ENCODE measurements at places on chromosomes 5 and 9.
A peak's percentile ranks its signal among the peaks of the same experiment; 100 is the strongest.

- DNase-seq, result no peak
These were observed 22.4 kb upstream of the DIRAS2 start for GRCh38 chr9:90665072-90665471.

- no peak for DNase-seq
These were observed 50.7 kb downstream of the STOM start for GRCh38 chr9:121319383-121319780.

DNA sequence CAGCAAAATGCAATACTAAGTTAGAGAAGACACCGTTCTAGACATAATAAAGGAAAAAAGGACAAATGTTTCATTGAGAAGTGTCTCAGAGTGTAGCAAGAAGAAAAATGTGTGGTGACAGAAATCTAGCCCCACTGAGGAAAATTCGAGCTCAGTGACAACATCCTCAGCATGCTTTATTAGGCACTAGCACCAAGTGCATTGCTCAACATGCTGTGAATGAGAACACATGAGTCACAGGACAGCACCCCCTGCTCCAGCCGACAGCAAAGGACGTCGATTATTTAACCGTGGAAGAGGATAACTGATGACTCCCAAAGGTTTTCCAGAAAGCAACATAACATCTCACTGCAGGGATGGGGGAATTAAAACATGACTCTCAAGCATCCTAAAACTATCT is 182.7 kb downstream of the GNAQ start:
- peak; percentile 80 for DNase-seq

GRCh38 chr5:160511280-160511929 is 89.8 kb downstream of the PTTG1 start:
- no peak for DNase-seq

DNA sequence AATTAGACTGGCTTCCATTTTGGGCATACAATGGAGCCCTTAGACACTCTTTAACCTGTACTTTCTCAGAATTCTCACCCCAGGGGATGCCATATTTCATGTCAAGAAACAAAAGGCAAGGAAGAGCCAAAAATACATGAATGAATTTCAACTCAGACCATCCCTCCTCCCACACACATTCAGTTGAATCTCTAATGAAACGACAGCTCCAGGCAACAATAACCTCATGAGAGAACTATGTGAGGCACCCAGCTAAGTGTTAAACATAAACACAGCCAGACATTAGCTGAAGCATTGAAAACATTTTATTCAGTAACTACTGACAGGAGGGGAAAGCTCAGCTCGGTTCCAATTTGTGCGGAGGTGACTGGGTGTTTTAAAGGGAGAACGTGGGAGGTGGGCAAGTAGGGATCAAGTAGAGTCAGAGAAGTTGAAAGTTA is 1359.1 kb upstream of the CDH9 start:
- no peak for DNase-seq

DNA sequence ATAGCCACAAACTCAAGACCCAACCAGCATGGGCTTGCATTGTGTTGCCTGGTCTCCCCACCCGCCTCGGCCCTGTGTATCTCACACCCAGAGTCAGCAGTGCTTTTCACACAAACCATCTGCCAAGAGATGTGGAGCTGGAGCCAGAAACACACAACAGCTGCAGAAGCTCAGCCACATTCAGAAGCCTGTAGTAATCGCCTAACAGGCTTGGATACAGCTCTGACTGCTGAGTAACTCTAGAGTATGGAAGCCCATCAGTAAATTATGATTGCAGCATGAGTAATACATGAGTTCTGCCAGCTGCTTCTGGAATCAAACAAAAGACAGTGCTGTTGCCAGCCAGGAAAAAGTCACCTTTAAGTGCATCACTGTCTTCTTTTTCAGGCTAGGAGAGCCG is 16.0 kb downstream of the TEK start:
- DNase-seq, result no peak

DNA sequence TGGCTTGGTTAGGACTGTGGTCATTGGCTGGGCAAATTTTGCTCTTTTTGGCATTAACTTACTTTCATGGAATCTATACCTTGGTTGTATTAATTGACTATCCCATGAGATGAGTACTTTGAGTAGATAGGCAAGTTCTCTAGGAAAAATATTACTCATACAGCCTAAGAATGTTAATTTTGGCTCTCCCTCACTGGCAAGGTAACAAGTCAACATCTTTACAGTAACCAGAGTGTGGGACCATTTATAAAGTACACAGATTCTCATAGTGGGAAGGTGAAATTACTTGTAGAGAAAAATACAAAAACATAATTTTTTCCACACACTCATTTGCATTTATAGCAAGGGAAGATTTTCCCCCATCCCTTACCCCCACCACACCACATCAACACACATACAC is 154.6 kb upstream of the ZNF608 start:
- no peak for DNase-seq

- DNase-seq, result no peak
These were observed 45.9 kb downstream of the MEGF9 start for GRCh38 chr9:120668399-120668798.

- DNase-seq, result no peak
These were observed 5.5 kb upstream of the LTC4S start for GRCh38 chr5:179788193-179788854.

DNA sequence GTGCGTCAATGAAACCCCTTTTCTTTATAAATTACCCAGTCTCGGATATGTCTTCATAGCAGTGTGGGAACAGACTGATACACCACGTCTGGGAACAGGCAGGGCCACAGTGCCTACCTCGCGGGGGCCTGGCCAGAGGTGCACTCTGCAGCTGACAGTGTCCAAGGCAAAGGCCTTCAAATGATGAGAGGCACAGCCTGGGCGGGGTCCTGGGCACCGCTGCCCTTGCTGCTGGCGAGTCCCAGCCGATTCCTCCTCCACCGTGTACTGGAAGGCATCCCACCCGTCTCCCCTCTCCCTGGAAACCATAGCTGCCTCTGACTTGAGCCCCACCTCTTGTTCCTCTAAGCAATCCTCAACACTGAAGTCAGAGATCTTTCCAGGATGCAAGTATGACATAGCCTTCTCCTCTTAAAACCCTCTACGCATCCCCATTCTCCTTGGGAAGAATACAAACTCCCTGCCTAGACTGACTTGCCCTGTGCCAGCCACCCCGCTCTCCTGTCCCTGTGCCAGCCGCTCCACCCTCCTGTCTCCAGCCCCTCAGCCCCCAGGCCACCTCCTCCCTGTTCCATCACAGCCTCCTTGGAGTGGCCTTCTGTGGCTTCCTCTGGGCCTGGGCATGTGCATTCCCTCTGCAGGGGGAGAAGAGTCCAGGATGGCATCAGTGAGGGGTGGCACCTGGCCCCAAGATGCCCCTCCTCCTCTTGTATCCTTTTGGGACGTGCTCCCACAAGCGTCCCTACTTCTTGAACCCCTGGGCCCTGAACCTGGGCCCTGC is 8.1 kb upstream of the COL5A1 start:
- no peak for DNase-seq

- no peak for DNase-seq
These were observed 404.8 kb downstream of the TLR4 start for GRCh38 chr9:118108971-118109370.

DNA sequence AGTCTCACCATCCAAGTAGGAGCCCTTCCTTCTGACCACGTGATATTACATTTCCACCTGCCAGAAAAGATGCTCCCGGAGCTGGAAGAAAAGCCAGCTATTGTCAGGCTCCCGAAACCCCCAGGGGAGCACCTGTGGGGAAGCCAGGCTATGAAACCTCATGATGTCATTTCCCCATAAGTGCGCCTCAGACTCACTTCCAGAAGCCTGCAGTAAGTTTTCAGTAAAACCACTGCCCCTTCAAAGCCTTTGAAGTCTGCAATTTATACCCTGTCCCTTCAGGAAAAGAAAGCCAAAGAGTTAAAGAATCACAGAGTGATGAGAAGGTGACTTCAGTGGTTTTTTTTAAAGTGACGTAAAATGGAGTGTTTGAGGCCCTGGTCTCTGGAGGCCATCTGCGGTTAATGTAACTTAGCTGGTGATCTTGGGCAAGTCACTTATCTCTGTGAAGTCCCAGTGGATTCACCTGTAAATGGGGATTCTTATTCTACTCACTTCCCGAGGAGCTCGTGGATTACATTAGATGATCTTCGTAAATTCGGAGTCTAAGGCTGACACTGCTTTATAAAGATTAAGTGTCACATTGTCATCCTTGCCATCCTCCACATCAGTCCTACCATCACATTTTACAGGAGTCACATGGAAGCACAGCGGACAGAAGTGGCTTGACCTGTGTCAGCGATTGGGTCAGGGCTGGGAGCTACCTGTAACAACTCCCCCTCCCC is 2.6 kb upstream of the SEMA6A start:
- no peak for DNase-seq

- no peak for DNase-seq
These were observed 1.1 kb downstream of the PCDHAC1 start for GRCh38 chr5:140927228-140927573.

DNA sequence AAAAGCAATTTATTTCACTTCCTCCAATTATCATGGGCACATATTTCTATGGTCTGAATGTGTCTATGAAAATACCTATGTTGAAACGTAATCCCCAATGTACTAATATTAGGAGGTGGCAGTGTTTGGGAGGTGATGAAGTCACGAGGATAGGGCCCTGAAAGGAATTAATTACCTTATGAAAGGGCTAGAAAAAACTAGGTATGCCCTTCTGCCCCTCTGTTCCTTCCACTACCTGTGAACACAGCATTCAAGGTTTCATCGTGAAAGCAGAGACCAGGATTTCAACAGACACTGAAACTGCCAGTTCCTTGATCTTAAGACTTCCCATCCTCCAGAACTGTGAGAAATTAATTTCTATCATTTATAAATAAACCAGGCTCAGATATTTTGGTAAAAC is 1037.1 kb upstream of the C9orf72 start:
- no peak for DNase-seq

GRCh38 chr9:132235894-132236661 is 74.2 kb downstream of the NTNG2 start:
- peak; percentile 47 for DNase-seq

GRCh38 chr9:72972636-72973035 is 19.8 kb upstream of the ALDH1A1 start:
- DNase-seq, result no peak

GRCh38 chr5:106020894-106021293 is 1649.8 kb downstream of the EFNA5 start:
- no peak for DNase-seq

DNA sequence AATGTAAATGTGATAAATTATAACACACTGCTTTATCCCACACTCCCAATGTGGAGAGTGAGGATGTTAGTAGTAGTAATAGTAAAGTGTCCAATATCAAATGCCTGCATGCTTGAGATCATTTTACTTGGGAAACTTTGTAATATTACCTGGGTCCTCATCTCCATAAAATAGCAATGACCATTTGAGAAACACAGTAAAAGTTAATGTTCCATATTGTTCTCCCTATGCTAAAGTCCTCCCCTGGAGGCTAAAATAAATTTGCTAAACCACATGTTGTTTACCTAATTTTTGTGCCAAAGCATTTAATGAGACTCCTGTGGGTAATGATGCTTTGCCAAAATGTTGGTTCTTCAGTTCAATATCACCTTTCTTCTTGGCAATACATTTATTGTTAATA is 291.2 kb downstream of the CDH10 start:
- DNase-seq, result no peak

DNA sequence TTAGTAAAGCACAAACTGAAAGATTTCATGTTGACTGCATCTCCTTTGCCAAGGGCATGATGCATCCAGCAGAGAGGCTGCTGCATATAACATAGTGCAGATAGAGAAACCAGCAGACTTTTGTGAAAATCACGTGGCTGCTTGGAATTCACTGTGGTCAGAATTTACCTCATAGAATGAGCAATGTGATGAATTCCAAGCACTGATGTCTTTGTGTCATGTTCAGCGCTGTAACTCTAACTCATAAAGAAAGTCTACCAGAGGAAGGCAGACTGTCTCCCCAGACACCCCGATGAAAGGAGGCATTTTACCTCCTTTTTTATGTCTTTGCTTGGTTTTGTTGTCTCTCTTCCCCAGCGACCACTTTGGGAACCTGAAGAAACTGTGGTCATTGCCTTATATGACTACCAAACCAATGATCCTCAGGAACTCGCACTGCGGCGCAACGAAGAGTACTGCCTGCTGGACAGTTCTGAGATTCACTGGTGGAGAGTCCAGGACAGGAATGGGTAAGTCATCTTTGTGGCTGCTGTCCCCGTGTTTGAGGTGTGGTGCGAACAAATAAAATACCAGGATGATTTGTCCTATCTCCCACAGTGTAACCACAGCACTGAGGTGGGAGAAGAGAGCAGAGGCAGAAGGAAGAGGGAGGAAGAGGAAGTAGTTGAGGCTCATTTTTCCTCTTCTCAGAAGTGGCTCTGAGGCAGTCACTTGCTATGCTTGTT is 42.0 kb downstream of the ITK start:
- DNase-seq, result peak; percentile 3

DNA sequence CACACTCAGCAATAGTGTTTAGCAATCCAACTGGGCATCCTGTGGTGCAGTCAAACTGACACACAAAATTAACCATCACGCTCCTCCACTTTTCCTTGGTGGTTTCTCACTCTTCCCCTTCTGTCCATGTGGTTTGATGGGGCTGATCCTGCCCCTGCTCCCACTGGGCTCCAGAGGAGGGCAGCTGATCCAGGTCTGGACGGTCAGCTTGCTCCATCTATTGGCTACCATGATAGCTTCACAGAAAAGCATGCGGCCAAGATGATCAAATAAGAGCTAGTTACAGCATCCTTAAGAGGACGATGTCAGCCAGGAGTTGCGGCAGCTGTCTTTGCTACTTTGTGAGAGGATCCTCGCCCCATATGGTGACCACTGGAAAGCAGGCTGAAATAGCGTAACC is 29.6 kb upstream of the RANBP17 start:
- no peak for DNase-seq

DNA sequence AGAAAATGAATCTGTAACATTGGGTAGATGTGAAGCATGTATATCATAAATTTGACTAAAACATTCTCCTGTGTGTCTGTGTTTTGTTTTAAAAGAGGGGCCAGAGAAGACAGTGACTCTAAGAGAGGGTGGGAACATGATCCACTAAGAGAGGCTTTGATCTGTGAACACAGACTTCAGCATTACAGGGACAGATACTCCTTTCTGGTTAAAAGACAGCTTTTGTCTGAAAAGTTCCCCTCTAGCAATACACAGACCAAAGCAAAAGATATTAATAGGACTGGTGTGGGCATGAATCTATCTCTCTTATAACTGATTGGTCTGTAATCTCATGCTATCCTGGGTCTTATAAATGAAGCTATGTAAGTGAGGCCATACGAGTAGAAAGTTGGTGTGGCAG is 150.9 kb downstream of the NUDT12 start:
- no peak for DNase-seq

GRCh38 chr5:116844015-116844414 is 269.4 kb upstream of the SEMA6A start:
- DNase-seq, result no peak

GRCh38 chr5:84764227-84764626 is 379.5 kb upstream of the EDIL3 start:
- DNase-seq, result no peak

- DNase-seq, result no peak
These were observed 113.5 kb upstream of the PPP1R26 start for GRCh38 chr9:135366104-135366503.

GRCh38 chr5:151926188-151926587 is 1.5 kb upstream of the GLRA1 start:
- no peak for DNase-seq

All from MV-4-11 (cell line).